ENCODE measurements at places on chromosomes 1 and 21.

- DNase-seq = no peak
These were observed 36.8 kb upstream of the PPP1R15B start for GRCh38 chr1:204448344-204448964.

- no peak for DNase-seq
These were observed 17.1 kb upstream of the KCND3 start for GRCh38 chr1:112006416-112007025.

DNA sequence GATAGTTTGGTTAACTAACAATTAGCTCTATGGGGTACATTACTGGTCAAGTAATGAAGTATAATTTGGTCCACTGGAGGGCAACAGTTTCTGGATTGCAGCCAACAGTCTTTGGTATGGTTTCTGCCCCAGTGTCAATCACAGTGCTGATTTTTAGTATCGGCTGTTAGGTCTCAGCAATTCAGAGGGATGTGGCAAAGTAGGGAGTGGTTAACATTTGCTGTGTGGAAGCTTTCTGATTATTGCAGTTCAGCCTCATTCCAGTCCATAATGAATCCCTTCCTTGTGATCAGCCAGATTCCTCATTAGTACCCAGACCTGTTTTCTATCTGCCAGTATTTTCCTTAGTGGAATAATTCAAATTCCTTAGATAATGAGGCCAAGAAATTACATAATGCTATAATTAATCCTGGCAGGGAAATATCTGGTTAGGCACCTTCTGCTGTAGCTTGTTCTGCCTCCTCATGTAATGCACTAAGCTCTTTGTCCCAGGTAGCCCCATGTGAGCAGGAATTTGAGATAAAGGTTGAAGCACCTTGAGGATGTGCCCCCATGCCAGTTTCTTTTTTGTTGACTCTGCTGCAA, 14.0 kb downstream of the F3 start:
- DNase-seq = no peak

- no peak for DNase-seq
These were observed 5.7 kb upstream of the CHD5 start for GRCh38 chr1:6185635-6186382.

DNA sequence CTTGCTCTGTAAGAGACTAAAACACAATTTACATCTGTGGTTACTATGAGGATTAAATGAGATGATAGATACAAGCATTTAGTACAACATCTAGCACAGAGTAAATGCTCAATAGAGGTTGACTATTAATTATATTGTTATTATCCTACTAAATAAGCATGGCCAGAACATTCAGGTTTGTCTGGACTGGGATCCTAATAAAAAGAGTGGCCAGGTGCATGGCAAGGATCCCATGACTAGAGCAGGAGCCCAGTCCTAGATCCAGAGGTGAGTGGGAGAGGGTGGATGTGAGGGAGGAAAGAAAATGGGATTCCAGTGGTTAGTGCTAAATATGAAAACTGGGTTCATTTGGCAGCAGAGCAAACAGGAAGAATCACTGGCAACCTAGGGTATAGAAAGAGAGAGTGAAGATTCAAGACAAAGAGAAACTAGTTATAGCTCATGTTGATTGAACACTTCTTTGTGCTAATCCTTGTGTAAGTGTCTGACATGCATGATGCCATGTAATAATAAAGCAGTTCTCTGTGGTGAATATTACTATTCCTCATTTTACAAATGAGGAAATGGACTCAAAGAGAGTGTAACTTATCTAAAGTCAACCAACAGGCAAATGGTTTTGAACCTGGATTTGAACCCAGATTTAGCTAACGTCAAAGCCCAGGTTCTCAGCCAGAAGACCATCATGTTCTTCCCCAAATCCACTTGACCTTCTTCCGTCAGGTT, 71.1 kb upstream of the FGGY start:
- no peak for DNase-seq

GRCh38 chr21:36337099-36337509, 17.1 kb downstream of the MORC3 start:
- no peak for DNase-seq

GRCh38 chr1:241631674-241632073, 8.5 kb downstream of the CHML start:
- no peak for DNase-seq

- no peak for DNase-seq
These were observed 36.5 kb downstream of the HSF2BP start for GRCh38 chr21:43622796-43623195.

DNA sequence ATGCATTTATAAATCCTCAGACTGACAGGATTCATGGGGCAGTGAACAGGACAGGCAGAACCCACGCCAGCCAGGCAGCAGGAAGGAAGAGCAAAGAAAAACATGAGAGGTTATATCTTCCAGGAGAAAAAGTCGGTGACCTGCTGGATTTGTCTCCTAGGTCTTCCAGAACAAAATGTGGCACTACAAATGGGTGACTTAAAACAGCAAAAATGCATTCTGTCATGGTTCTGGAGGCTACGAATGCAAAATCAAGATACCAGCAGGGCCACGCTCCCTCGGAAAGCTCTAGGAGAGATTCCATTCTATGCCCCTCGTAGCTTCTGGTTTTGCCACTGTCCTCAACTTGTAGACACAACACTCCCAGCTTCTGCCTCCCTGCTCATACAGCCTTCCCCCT, 63.4 kb downstream of the PSMG1 start:
- no peak for DNase-seq

GRCh38 chr1:230332061-230332460, 94.1 kb downstream of the PGBD5 start:
- no peak for DNase-seq

DNA sequence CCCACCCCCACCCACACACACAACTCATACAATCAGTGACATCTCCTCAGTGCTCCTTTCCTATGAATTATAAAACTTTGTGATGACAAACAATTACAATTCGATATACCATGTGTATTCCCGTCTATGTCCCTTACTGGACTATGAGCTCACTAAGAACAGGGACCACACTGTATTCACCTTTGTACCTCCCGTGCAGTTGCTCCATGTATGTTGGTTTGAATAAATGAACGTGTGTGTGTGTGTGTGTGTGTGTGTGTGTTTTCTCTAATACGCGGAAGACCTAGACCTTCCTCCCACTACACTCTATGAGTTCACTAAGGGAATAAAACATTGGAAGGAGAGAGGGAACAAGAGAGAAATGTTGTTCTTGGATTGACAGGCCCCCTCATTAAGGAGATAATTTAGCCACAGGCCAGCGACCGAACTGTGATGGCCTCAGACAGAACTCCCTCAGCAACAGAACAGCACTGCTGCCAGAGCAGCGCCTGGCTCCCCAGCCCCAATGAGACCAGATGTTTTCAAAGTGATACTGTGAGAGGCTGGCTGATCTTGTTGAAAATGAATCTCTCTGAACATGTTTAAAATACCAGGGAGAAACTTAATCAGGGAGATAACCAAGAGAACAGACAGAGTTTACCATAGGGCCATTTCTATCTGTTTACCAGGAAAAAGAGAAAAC, 21.7 kb downstream of the BCAR3 start:
- DNase-seq = no peak

- peak; percentile 42 for DNase-seq
These were observed 174.0 kb downstream of the CRB1 start for GRCh38 chr1:197441999-197442414.

GRCh38 chr1:115224636-115225035, 113.4 kb downstream of the NGF start:
- no peak for DNase-seq

DNA sequence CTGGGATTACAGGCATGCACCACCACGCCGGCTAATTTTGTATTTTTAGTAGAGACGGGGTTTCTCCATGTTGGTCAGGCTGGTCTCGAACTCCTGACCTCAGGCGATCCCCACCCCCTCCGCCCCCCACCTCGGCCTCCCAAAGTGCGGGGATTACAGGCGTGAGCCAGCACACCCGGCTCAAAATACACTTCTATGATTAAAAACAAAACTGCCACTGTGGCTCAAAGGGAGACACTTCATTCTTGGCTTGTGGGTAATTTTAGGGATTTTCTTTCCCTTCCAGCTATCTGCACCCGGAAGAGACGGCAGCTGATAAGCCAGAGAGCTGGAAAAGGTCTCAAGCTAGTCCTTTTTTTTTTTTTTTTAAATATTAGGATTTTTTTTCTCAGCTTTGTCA, 24.5 kb downstream of the TMPRSS2 start:
- DNase-seq = no peak

DNA sequence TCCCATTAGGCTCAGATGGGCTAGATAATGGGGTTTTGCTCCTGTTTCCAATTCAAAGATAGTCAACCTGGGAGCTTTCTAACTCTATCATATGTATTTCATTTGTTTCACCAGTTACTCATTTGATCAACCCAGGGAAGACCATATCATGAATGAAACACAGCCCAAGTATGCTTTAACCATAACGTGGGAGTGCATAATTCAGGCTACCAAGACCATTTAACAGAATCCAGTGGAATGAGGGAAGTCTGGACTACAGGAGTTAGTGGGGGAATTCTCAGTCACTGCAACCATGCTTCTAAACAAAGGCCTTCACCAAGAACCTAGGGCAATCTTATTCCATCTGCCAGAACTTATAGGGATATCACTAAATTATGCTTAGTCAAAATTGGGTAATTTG, 15.0 kb upstream of the SLC16A1 start:
- peak; percentile 53 for DNase-seq
